ENCODE measurements at places on chromosomes 3 and 15.

DNA sequence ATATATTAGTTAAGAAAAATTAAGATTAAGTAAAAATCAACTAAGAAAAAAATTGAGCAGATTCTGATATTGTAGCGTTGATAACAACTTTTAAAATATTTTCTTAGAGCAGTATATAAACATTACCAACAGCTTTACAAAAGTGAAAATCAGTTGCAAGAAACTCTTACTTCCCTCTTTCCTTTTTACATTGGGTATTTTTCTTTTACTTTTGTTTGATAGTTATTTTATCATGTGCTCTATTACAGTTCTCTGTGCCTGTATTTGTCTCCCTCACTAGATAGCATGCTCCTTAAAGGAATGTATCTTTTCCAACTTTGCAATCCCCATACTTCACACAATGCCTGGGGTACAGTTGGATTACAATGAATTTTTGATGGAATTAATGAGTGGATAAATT lies 87.5 kb upstream of the P3H2 start:
- DNase-seq, result no peak

DNA sequence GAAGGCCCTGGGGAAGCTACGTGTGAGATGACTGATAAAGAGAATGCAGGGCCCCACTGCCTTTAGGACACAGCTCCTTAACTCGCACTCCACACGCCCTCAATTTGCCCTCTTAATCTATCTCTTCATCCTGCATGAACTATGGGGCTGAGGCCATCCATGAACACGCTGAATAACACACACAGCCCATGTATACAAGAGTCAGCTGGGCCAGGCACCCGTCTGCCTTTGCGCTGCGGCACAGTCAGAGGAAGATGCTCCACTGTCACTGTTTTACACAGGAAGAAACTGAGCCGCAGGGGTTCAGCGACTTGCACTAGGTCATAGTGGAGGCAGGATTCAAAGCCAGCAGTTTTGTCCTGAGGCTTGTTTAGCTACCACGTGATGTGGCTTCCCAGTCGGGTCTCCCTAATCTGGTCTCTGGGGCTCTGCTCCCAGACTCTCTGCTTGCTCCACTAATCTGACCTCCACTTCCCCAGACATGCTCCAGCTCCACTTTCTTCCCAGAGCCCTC lies 43.9 kb downstream of the TLE3 start:
- no peak for DNase-seq

DNA sequence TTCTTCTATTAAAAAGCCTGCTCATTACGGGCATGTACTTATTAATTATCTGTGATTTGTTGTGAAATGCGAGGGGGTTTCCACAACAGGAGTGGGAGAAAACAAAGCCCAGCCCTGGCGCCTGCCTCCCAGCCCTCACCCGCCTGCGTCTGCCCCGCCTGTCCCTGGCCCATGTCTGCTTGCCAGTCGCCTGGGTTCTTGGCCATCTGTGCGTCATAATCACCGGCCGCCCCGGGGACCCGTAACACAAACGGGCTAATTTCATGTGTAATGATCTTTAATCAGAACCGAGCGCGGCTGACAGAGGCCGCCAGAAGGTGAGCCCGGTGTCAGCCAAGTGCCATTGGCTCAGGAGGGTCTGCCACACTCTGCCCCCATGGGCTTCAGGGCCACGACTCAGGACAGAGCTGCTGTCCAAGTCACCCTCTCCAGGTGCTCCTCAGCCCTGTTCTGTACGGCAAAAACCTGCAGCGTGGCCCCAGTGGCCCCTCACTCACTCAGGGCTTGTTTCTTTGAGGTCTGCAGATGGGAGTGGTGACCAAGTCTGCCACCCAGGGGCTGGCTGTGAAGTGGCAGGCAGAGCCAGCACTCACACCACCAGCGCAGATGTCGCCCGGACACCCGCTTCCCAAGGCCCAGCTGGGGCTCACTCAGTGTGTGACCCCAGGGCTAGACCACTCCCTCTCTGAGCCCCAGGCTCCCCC lies 28.8 kb upstream of the TMEM115 start:
- DNase-seq, result no peak

- no peak for DNase-seq
Observed at GRCh38 chr3:132380920-132381319, 36.4 kb upstream of the DNAJC13 start.

DNA sequence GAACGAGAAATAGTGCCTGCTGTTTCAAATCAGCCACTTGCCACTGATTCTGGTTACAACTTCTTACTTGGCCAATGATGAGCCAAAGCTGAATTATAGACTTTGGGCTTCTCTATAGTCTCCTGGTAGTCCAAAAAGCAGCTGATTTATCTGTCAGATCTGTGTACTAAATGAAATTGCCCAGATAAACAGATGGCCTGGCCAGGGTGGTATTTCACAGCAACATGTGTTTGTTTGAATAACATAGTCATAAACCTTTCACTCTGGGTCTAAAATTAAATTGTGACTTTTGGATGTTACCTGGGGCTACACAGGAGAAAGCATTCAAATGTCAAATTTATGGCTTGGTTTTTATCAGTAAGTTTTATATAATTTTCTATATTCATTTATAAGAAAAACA lies 147.0 kb downstream of the NECTIN3 start:
- DNase-seq, result no peak

- DNase-seq, result no peak
Observed at GRCh38 chr3:102226463-102226862, 208.4 kb upstream of the ZPLD1 start.

DNA sequence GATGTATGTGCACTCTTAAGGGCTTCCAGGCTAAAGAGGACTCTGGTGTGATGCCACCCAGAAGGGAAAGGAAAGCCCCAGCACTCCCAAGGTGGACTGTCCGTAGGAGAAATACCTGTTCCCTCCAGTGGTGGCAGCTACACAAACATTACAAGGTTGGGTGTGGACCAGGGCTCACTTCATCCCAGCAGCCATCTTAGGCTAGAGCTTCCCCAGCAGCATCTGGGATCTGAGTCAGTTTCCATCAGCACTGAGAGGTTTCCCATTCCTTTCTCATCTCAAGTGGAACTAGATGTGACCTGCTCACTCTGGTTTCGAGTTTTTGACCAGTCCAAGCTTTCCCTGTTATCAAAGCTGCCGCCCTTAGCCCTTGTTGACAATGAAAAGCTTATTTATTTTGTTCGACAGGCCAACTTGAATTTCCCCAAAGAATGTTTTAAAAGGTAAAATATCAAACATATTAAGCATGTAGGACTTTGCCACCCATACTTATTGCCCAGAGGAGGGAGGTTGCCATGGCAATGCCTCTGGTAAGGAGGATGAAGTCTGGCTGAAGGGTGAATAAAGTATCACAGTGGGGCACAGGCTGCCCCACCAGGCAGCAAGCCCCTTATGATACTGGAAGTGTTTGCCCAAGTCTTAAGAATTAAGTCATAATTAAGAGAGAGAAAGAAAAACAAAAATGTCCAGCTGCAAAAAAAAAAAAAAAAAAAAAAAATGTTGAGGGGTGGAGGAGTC lies 28.9 kb downstream of the CLDN18 start:
- no peak for DNase-seq

- no peak for DNase-seq
Observed at GRCh38 chr15:79635897-79636561, 203.9 kb downstream of the MINAR1 start.

GRCh38 chr15:62608369-62608768 lies 434.2 kb upstream of the TPM1 start:
- DNase-seq, result no peak

GRCh38 chr3:66407611-66408218 lies 93.1 kb downstream of the LRIG1 start:
- DNase-seq, result no peak

GRCh38 chr3:98329392-98330124 lies 24.1 kb upstream of the OR5K4 start:
- DNase-seq, result no peak

- DNase-seq, result no peak
Observed at GRCh38 chr3:153158961-153159735, 2.9 kb upstream of the RAP2B start.

GRCh38 chr3:45884368-45885201 lies 1.8 kb upstream of the CCR9 start:
- DNase-seq, result no peak

DNA sequence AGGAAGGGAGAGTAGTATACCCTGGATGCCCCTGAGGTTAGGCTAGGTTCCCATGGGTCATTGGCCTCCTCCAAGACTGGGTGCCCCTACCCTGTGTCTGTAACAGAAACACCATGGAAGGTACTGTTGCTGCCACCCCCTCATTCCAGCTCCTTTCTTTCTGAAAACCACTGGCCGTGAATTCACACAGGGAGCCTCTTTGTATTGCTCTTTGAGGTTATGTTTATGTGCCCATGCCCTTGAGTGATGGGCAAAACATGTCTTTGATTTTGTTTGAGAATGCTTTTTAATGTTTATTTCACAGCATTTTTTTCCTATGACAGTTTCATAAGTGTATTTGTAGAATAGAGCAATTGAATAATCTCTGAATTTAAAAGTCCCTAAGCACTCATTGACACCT lies 79.7 kb downstream of the RARB start:
- no peak for DNase-seq

DNA sequence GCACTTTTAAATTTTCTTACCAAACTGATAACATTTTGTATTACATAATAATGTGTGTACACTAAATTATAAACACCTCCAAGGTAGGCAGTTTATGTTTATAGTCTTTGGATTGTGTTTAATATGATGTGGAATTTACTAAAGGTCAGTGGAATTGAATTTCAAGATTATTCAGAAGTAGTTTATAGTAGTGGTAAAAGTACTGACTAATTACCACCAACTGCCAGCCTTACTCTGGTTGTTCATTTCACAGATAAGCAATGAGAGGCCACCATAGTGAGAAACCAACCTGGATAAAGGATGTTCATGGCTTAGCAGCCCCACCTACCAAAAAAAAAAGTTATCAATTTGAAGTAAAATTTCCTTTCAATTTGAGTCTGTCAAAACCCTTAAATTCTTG lies 54.0 kb upstream of the EIF5A2 start:
- DNase-seq, result no peak

- peak; percentile 48 for DNase-seq
Observed at GRCh38 chr3:156535162-156535627, 19.7 kb downstream of the SSR3 start.

GRCh38 chr3:13243586-13243985 lies 170.4 kb upstream of the IQSEC1 start:
- DNase-seq, result no peak

GRCh38 chr3:82143661-82144412 lies 382.4 kb upstream of the GBE1 start:
- DNase-seq, result no peak

- no peak for DNase-seq
Observed at GRCh38 chr3:99176169-99176964, 274.9 kb upstream of the DCBLD2 start.

DNA sequence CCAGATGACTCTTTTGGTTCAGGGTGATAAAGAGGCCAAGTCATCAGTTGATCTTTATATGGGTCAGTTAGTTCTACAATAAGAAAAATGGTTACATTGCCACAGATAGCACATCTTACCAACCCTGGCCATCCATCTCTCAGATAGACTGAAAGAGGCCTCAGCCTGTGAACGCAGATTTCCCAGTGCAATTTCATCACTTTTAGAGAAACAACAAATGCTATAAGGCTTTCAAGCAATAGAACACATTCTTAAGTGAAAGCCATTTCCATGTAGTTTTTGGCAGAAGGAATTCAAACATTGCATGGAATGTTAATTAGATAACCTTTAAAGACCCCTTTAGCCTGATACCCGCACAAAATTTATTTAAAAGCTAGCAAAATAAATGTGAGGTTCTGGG lies 200.6 kb upstream of the ZBTB20 start:
- no peak for DNase-seq

DNA sequence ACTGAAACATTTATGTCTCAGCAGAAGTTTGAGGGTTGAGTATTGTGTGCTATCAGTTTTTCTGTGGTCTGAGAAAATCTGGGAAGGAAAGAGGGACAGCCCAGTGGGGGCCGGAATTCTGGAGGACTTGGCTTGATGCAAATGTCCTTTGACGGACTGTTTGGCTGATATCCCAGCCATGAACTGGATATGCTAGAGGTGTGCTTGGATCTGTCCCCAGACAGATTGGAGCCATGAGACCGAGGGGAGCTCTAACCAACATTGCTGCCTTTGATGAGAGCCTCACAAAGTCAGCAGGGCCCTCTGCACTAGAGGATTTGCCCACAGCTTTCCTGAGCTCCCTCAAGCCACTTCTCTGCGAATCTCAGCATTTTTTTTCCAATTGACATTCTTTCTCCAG lies 405.6 kb downstream of the NTRK3 start:
- no peak for DNase-seq

DNA sequence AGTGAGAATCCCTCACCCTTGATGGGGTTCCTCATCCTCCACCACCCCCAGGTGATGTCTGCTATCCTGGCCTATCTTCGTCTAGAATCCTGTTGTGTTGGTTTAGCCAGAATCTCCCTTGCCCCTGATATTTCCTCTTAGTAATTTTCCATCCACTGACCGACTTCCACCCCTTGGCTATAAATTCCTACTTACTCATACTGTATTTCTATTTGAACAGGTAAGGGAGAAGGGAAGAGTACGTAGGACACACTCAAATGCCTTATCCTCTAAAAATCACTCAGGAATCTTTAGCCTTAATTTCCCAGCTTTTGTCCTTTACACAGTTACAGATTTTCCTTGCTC lies 678 bp upstream of the TFG start:
- DNase-seq, result no peak

- no peak for DNase-seq
Observed at GRCh38 chr3:184003187-184003967, 14.3 kb downstream of the ABCC5 start.

DNA sequence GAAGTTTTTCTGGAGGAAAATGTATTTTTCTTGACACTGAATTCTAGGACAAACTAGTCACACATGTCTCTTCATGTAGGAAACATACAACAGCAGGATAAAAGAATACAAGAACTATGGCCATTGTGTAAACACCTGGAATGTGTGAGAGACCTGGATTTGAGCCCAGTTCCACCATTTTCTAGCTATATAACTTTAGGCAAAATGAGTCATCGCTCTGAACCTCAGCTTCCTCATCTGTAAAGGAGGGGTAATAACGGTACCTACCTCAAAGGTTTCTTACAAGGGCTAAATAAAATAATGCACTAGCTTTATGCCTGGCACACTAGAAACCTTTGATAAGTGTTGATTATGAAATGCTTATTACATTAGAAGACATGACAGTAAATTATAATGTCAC lies 57.8 kb downstream of the RIOX2 start:
- no peak for DNase-seq

- DNase-seq, result no peak
Observed at GRCh38 chr3:34256791-34257190, 458.4 kb downstream of the PDCD6IP start.

Measured in ascending aorta (tissue), 2 donors.